Stimulated activated CD8-positive, alpha-beta memory T cell treated with anti-CD3 and anti-CD28 coated beads, Interleukin-2, amount 100 ng/mL, for 1 hour (primary cell): ENCODE measurements at places on chromosomes 2 and 18.

- no peak for DNase-seq
Measured at GRCh38 chr2:127043367-127044164, 63.4 kb downstream of the BIN1 start.

GRCh38 chr2:218983934-218984238 lies 1.1 kb downstream of the FEV start:
- DNase-seq: no peak

DNA sequence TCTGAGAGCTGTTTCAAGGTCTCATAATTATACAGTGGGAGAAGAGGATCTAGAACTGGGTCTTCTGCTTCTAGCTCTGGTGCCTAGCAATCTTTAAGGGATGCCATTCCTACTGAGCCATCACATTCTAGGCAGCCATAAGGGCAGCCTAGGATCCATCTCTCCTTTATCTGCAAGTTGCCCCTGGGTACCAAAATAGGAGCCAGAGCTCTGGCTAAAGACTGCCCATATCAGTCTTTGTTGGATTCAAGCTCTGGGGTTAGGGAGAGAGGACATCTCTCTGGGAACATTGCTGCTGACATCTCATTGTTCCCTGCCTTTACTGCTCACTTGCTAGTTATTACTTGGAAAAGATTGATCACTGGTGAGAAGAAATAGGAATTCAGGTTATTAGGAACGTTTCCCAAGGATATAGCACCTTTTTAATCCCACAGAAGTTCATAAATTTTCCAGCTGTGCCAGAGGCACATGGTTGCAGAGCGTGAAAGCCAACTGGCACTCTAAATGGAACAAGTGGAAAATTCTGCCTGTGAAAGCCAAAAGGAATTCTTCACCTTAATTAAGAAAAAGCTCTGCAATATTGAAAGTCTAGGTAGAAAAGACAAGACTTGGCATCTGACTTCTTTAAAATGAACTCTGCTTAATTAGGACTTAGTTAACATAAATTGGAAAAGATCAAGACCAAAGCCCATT lies 102.2 kb downstream of the CDC42EP3 start:
- no peak for DNase-seq

DNA sequence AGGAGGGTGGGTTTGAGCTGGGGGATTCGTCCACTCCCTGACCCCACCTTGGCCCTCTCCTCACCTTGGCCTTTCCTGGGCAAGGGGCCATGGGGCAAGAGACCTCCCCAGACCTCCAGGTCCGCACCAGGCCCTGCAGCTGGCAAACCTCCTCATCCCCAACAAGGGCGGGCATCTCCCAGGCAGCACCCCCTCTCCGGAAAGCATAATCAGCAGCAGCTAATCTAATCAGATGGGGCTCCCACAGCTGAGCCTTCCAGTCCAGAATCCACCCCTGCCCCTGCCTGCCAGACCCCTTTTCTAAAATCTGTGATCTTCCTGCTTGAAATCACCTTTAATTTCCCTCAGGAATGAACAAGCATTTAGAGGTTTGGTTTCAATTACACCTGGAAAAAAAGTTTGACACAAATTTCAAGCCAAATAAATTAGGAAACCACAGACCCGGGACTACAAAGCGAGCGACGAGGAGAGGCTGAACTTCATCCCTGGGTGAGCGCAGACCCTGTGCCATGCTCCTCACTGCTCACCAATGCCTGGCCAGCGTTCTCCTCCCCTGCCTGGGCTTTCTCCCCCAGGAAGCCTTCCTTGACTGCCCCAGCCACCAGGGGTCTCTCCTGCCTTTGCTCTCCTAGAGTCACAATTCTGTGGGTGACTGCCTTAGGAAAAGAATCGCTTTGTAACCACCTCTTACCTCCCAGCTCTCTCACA lies 143.0 kb upstream of the MYCN start:
- DNase-seq: no peak

GRCh38 chr2:218262237-218262600 lies 1.4 kb downstream of the GPBAR1 start:
- no peak for DNase-seq

DNA sequence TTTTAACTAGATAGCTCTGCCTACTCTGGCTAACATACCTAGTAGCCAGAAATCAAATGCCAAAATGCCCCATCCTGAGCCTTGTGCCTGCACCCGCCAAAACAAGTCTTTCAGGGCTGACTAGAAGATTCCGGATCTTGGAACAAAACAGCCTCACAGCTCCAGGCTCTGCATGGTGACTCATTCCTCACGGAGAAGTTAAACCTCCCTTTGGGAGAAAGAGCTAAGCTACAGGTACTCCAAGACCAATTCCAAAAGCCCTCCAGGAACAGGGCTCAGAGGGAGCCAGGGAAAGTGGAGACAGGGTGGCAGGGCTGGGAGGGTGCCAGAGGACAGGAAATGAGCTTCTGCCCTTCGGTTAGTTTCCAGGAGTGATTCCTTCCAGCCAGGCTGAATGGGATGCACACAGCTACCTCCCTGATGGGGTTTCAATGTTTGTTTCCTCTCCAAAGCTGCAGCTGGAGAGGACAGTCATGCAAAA lies 295.6 kb downstream of the TNS1 start:
- DNase-seq: no peak

DNA sequence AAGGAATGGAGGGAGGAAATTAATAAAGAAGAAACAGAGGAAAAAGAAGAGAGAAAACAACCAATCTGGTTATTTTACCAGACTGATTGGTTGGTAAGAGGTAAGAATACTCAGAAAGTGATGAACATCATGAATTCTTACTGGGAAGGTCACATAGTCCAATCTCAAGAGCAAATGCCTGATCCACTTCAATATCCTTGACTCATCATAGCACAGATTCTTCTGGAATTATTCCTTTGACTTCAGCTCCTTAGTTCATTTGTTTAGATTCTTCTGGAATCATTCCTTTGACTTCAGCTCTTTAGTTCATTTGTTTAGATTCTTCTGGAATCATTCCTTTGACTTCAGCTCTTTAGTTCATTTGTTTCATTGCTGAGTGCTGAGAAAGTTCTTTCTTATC lies 2030.6 kb upstream of the CELF4 start:
- no peak for DNase-seq

DNA sequence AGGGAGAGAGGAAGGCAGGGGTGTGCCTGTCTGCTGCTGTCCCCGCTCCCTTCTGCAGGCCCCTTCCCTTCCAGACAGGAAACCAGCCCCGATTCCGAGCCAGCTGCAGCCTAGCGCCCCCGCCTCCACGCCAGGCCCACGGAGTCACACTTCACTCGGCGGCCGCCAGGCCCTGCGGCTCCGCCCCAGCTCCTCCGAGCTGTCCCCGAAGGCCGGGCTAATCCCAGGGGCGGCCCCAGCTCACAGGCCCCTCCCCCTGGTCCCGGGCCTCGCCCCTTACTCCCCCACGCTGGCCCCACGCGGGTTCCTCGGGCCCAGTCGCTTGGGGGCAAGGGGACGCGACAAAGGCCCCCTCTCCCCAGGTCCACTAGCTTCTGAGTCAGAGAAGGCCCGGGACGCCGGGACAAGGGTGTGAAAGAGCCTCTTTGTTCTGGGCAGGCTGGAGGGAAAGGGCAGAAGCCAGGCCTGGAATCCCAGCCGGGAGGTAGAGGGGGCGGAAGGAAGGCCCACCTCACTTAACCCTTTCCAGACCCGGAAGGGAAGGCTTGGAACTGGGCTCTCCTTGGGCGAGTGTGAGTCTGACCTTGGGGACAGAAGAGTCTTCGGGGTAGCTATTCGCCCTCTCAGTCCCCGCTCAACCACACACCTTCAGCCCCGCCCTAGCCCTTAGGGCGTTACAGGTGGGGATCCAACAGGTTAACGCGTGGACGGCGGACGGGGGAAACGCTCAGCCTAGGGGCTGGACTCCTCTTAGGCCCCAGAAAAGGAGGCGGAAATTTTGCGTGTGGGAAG lies 1.2 kb downstream of the RTKN start:
- DNase-seq: no peak

GRCh38 chr2:168667156-168667555 lies 135.3 kb upstream of the NOSTRIN start:
- DNase-seq: no peak

DNA sequence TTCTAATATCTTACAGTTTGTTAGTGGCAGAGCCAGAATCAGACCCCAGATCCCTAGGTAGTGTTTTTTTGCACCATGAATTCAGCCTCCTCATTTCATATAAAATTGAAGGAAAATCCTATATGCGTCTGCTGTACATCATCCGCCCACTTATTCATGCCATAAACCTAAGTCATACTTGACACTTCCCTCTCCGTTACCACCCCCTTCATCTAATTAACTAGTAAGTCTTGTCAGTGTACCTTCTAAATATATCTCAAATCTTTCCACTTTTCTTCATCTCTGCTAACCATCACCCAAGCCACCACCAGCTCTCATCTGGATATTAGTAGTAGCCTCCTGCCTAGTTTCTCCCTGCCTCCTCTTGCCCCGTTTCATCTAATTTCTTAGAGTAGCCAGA lies 248.7 kb upstream of the SIX3 start:
- DNase-seq: no peak
